ENCODE measurements at places on chromosomes 2 and 18. TPM values are rescaled to one million over a fixed set of nuclear protein-coding genes. Genes with fewer than 3 reads are reported as not detected.

Gene CABLES1
- total RNA-seq = 27.4 TPM

Gene MCFD2
- total RNA-seq = 45.2 TPM

Gene ABCB11
- total RNA-seq = not detected

Gene ARHGAP28
- total RNA-seq = not detected

Gene ALPG
- not detected for total RNA-seq

Gene TAF1B
- total RNA-seq = 32.4 TPM

Gene CENPA
- total RNA-seq = 27.3 TPM

DNA sequence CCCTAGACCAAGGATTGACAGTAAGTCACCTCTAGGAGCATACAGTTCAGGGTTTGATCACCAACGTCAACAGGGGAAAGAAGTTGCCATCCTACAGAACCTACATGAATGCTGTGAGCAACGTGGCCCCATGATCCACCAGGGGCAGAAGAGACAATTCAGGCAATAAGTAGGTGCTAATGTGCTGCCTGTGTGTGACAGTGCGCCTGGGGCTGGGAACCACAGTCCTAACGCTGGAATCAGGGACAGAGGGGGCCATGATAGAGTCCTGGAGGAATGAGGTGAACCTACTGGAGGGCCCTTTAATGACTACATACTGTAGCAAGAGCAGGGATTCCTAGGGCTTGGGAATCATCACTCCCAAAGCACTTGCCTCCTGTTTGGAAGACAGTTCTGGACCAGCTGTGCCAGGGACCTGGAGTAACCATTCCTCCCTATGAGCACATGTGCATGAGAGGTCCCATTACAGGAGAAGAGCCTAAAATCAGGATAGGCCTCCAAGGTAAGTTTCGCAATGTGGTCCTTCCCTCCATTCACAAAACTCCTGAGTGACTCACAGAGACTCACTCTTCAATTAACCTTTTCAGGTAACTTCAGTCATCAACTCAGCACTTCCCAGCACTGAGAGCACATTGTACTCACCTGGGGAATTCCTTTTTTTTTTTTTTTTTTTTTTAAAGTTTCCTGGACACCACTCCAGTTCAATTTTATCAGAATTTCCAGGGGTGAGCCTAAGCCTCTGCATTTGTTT, 214.0 kb downstream of the TMEM163 start:
- H3K4me1 ChIP-seq = no peaks in the 10 kb centered on the region
- no peaks in the 10 kb centered on the region for H3K36me3 ChIP-seq
- H3K27ac ChIP-seq = no peak overlapping the region
- H3K4me3 ChIP-seq = no peak overlapping the region

DNA sequence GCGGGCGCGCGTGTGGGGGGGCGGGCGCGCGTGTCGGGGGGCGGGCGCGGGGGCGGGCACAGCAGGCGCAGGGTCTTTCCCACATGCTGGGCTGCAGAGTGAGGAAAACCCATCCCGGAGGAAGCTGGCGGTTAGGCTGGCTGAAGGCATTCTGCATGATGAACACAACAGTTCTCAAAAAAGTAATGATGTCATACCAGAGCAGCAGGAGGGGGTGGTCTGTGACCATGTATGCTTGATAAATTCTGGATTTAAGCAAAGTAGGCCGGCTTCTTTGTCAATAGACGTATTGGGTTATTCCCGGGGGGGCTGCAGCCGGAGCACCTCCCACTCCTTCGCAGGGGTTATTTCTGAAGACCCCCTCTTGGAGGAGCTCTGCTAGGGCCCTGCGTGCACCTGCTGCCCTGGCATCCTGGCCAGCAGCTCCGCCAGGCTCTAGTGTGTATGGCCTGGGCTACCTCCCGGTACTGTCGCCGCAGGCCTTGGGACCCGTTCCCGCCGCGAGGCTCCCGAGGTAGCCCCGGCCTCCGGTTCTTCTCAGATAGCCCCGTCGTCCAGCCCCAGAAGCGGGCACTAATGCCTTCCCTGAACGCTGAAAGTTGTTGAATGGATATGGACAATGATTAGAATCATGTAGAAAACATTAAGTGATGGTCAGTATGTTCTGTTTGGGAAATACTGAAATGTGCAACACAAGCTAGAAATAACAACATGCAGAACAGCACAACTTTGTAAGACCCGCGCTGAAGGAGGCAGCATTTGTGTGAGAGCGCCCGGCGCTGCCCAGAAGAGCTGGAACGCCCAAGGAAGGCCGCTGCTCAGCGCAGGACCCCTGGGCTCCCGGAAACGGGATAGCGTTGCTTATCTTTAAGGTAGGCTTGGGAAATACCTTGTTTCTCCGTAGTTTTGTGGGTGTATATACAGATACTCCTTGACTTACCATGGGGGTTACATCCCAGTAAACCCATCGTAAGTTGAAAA, 101.4 kb upstream of the RAB6C start:
- no peak overlapping the region for H3K27ac ChIP-seq
- peak overlapping the region; percentile 68 for H3K4me3 ChIP-seq
- no peak for DNase-seq
- no peaks in the 10 kb centered on the region for H3K36me3 ChIP-seq
- H3K27me3 ChIP-seq = peaks cover 3% of the 10 kb centered on the region
- H3K4me1 ChIP-seq = peaks cover 5% of the 10 kb centered on the region

DNA sequence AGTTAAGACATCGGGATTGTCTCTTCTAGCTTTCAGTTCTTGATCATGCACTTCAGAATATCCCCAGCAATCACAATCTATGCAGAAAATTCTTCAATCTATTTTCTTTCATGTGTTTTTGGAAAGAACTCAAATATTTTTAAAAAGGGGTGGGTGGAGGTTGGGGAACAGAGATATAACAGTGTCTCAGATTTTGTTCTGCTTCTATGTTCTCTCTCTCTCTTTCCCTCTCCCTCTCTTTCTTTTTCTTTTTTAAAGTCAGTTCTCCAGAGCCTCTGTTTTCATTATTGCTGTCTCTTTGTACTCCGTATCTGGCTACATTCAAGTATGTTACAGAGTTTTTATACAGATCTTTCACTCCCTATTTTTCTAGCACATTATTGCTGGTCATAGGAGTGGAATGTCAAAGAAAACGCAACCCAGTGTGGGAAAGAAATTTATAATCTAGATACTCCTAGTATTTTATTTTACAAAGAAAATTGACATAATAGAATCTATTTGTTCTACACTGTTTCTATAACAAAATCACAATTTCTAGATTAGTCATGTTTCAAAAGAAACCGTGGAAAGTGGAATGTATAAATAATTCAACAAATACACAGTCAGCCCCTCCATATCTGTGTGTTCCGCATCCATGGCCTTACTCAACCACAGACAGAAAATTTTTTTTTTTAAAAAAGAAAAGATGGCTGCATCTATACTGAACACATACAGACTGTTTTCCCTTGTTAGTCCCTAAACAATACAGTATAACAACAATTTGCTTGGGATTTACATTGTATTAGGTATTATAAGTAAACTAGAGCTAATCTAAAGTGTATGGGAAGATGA, 11.2 kb upstream of the NEMP2 start:
- H3K27ac ChIP-seq = no peak overlapping the region
- no peak overlapping the region for H3K4me3 ChIP-seq
- no peaks in the 10 kb centered on the region for H3K27me3 ChIP-seq

DNA sequence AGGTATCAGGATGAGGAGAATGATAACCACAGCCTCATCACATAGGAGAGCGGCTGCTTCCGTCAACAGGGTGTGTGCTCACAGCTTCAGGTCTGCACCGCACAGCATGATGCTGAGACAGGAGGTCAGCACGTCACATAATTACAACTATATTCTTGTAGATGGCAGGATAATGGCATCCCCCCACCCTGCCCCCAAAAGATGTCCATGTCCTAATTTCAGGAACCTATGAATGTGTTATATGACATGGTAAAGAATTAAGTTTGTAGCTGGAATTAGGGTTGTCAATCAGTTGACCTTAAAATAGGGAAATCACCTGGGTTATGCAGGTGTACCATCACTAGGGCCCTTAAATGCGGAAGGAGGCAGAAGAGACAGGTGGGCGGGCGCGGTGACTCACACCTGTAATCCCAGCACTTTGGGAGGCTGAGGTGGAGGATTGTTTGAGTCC, 73.9 kb downstream of the ARL4C start:
- H3K4me3 ChIP-seq = peak overlapping the region; percentile 50
- peak overlapping the region; percentile 90 for H3K27ac ChIP-seq
- peaks cover 8% of the 10 kb centered on the region for H3K36me3 ChIP-seq
- H3K4me1 ChIP-seq = peaks cover 73% of the 10 kb centered on the region
- DNase-seq = peak; percentile 61
- H3K27me3 ChIP-seq = no peaks in the 10 kb centered on the region

GRCh38 chr2:212912445-212913103, 238.8 kb downstream of the IKZF2 start:
- peaks cover 34% of the 10 kb centered on the region for H3K4me1 ChIP-seq
- no peaks in the 10 kb centered on the region for H3K27me3 ChIP-seq
- no peak overlapping the region for H3K27ac ChIP-seq

DNA sequence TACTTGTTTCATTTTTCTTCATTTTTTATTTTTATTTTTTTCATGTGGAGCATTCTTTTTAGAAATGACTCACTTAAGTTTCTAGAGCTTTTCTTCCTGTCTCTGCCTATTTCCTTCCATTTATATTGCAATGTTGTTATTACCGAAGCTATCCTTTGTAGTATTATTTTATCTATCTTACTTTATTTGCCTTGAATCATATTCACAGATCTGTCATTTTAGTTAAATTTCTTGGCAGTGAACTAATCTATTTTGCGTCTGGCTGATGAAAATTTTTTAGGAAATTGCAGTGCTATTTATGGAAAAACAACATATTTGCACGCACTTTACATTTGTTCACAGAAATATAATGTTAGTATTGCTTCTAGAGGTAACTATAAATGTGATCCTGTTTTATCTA, 956.9 kb upstream of the SLC39A10 start:
- no peaks in the 10 kb centered on the region for H3K36me3 ChIP-seq
- no peak overlapping the region for H3K4me3 ChIP-seq
- DNase-seq = no peak
- H3K4me1 ChIP-seq = no peaks in the 10 kb centered on the region
- no peaks in the 10 kb centered on the region for H3K27me3 ChIP-seq

DNA sequence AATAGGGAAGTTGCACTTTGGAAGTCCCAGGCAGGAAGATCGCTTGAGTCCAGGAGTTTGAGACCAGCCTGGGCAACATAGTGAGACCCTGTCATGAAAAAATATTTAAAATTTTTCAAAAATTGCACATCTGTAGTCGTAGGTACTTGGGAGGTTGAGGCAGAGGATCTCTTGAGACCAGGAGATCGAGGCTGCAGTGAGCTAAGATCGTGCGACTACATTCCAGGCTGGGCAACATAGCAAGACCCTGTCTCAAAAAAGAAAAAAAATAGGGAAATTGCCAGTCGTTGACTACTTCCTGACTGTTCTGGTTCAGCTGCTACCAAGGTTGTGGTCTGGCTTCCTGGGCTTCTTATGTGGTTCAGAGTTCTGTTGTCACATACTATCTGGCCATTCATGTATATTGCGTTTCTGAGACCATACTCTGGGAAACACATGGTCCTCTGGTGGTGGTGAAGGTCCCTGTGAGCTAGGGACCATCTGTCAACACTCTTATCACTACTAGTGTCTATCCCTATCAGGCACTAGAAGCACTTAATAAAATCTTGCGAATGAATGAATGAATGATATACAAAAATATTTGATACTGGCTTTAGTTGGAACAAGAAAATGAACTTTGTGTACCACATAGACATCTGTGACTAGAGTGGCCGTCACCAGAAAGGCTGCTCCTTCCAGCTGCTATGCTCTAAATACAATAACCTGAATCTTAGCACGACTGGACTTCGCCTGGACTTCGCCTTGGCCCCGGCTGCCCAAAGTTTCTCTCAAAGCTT, 861 bp upstream of the KLHL23 start:
- H3K4me1 ChIP-seq = peaks cover 20% of the 10 kb centered on the region
- H3K4me3 ChIP-seq = peak overlapping the region; percentile 92
- no peaks in the 10 kb centered on the region for H3K36me3 ChIP-seq
- peaks cover 35% of the 10 kb centered on the region for H3K27me3 ChIP-seq
- H3K27ac ChIP-seq = no peak overlapping the region
- no peak for DNase-seq

- DNase-seq = peak; percentile 52
- H3K27ac ChIP-seq = peak overlapping the region; percentile 91
- no peaks in the 10 kb centered on the region for H3K27me3 ChIP-seq
- peaks cover 49% of the 10 kb centered on the region for H3K36me3 ChIP-seq
These were observed 104.9 kb downstream of the ANKRD44 start for GRCh38 chr2:197205585-197206215.

DNA sequence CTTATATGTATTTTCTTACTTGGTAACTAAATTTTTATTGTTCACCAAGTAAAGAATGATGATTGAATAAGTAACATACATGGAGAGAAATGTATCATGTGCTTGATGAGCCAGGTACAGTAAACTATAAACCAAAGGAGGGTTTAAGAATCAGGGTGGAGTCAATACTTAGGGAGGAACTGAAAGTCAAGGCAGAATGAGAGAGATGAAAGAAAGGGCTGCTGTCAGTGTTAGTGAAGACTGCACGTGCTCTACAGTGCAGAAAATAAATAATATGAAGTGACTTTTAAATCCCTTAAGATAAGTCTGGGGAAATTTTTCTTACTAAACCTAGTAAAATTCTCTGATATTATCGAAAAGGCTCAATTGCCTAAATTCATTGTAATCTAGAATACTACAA, 986.0 kb downstream of the DSC3 start:
- no peak for DNase-seq
- H3K36me3 ChIP-seq = no peaks in the 10 kb centered on the region
- no peak overlapping the region for H3K27ac ChIP-seq
- H3K27me3 ChIP-seq = no peaks in the 10 kb centered on the region

- no peak overlapping the region for H3K4me3 ChIP-seq
- peaks cover 2% of the 10 kb centered on the region for H3K4me1 ChIP-seq
- H3K27ac ChIP-seq = no peak overlapping the region
These were observed 71.6 kb downstream of the KCTD18 start for GRCh38 chr2:200438251-200438650.

DNA sequence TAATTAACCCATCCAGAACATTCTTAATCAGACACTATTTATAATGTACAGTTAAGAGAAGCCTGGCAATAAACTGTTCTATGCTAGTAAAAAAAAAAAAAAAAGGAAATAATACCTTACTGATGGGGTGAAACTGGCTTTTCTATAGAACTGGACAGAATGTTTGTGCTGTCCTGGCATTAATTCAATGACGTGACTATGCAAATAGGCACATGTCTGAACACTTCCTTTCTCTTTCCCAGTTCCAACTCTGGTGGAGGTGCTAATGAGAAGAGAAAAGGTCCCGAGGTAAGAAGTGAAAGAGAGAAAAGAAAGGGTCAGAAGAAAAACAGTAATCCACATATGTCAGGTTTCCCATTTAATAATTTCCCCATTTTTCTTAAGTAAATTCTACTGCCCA, 508.4 kb downstream of the ZEB2 start:
- no peaks in the 10 kb centered on the region for H3K27me3 ChIP-seq
- DNase-seq = no peak
- H3K4me1 ChIP-seq = peaks cover 5% of the 10 kb centered on the region
- H3K4me3 ChIP-seq = no peak overlapping the region
- no peak overlapping the region for H3K27ac ChIP-seq
- H3K36me3 ChIP-seq = peaks cover 5% of the 10 kb centered on the region

DNA sequence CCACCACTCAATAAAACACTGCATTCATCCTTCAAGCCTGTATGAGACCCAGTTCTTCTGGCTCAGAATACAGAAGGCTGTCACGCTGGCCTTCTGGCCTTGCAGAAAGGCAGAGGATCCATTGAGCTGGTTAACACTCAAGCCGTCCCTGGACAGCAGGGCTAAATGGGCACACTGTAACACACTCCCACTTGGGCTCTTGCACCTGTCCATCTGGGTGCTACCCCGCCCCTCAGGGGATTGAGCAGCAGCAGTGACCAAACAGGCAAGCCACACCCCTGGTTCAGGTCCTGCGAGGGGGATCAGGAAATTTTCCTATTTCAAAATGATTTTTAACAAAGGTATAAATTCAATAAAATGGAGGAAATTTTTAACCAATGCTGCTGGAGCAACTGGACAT, 936.0 kb downstream of the CNTNAP5 start:
- H3K27me3 ChIP-seq = no peaks in the 10 kb centered on the region

All from activated T-helper 2 cell treated with anti-CD3 and anti-CD28 coated beads, Interferon-gamma antibody, Interleukin-2, Interleukin-4, amounts not matched to agents 10 μg/mL and 5 μg/mL and 100 μg/mL, durations not matched to agents 14 hours and 24 hours and 36 hours (primary cell).